Kidney (tissue), 22 donors: ENCODE measurements at places on chromosomes 7 and 10. TPM values are rescaled to one million over a fixed set of nuclear protein-coding genes. Genes with fewer than 3 reads are reported as not detected.
A peak's percentile ranks its signal among the peaks of the same experiment; 100 is the strongest.

Gene MEOX2
- not detected for polyA plus RNA-seq

Gene CPSF4
- polyA plus RNA-seq, result 24.2 TPM

Gene PRLHR
- polyA plus RNA-seq, result not detected

Gene SPDYE16
- not detected for polyA plus RNA-seq

Gene EPO
- polyA plus RNA-seq, result not detected

Gene CYCS
- polyA plus RNA-seq, result 239 TPM

Gene MMP21
- not detected for polyA plus RNA-seq

Gene LIMK1
- polyA plus RNA-seq, result 9.1 TPM

Gene OR2A42
- 0.13 TPM for polyA plus RNA-seq

DNA sequence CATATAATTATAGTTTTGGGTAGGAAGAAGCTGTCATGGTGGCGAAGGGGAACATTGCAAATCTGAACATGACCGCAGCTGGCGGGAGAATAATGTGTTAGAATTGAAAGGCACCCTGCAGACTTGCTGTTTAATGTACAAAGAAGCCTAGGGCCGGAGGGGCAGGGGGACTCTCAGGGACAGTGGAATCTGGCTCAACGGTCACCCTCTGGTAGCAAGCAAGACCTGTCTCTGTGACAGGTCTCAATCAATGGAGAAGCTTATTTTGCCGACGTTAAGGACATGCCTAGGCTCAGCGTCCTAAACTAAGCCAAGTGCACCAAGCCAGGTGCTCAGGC, 177.3 kb downstream of the NSUN6 start:
- no peak overlapping the region for H3K4me3 ChIP-seq
- no peaks in the 10 kb centered on the region for H3K27me3 ChIP-seq
- DNase-seq, result no peak
- H3K4me1 ChIP-seq, result no peaks in the 10 kb centered on the region

GRCh38 chr7:80124526-80125264, 9.9 kb upstream of the GNAI1 start:
- H3K36me3 ChIP-seq, result no peaks in the 10 kb centered on the region
- H3K27me3 ChIP-seq, result no peaks in the 10 kb centered on the region
- DNase-seq, result no peak
- H3K27ac ChIP-seq, result no peak overlapping the region

GRCh38 chr7:92661651-92662050, 71.5 kb upstream of the FAM133B start:
- no peak overlapping the region for H3K27ac ChIP-seq
- H3K4me3 ChIP-seq, result no peak overlapping the region

GRCh38 chr7:41134300-41135255, 568.3 kb downstream of the INHBA start:
- H3K36me3 ChIP-seq, result no peaks in the 10 kb centered on the region
- no peak for DNase-seq
- H3K27me3 ChIP-seq, result no peaks in the 10 kb centered on the region
- H3K4me3 ChIP-seq, result no peak overlapping the region

- no peak for DNase-seq
- H3K4me3 ChIP-seq, result no peak overlapping the region
- no peaks in the 10 kb centered on the region for H3K36me3 ChIP-seq
- H3K27me3 ChIP-seq, result no peaks in the 10 kb centered on the region
- H3K27ac ChIP-seq, result no peak overlapping the region
Measured at GRCh38 chr7:118280319-118281012, 56.0 kb downstream of the ANKRD7 start.

DNA sequence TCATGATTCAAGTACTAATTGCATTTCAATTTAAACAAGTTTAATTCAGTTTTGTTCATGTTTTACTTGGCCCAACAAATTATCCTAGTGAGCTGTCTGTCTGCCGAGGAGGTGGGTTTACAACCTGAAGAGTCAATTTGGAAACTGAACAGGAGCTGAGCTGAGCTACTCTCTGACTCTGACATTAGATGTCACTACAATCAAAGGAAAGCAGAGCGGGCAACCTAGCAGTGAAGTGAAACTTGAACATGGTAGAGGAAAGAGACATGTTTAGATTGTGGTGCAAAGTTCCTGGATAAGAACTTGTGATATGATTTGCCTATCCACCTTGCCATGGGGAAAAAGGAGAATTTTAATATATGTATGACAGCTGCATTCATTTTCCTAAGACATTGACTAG, 9.6 kb upstream of the AGR3 start:
- no peaks in the 10 kb centered on the region for H3K27me3 ChIP-seq
- peak; percentile 65 for DNase-seq
- no peaks in the 10 kb centered on the region for H3K4me1 ChIP-seq
- no peak overlapping the region for H3K4me3 ChIP-seq
- H3K27ac ChIP-seq, result no peak overlapping the region
- H3K36me3 ChIP-seq, result no peaks in the 10 kb centered on the region

DNA sequence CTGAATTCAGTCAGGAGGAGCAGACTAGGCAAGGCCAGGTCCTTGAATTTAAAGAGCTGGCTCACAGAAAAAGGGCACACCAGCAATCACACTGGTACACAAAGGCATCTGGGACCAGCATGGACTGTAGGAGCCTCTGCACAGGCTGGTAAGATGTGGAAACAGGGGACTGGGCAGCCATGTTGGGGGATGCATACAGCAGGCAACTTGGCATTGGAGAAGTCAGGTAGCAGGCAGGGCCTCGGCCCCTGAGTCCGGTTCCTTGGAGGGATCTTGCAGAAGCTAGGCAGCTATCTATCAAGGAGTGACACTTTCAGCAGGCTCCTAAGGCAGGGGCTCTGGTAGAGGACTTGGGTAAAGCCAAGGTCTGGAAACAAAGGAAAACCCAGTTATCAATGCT, 376.3 kb upstream of the BMPER start:
- DNase-seq, result no peak
- H3K27me3 ChIP-seq, result no peaks in the 10 kb centered on the region
- H3K27ac ChIP-seq, result no peak overlapping the region
- no peak overlapping the region for H3K4me3 ChIP-seq
- no peaks in the 10 kb centered on the region for H3K36me3 ChIP-seq

GRCh38 chr10:120689777-120690529, 161.2 kb upstream of the WDR11 start:
- no peak for DNase-seq
- H3K27ac ChIP-seq, result no peak overlapping the region
- no peaks in the 10 kb centered on the region for H3K36me3 ChIP-seq
- no peaks in the 10 kb centered on the region for H3K27me3 ChIP-seq

- H3K36me3 ChIP-seq, result no peaks in the 10 kb centered on the region
- no peak for DNase-seq
- no peak overlapping the region for H3K27ac ChIP-seq
Measured at GRCh38 chr10:132066186-132066585, 440 bp downstream of the JAKMIP3 start.

DNA sequence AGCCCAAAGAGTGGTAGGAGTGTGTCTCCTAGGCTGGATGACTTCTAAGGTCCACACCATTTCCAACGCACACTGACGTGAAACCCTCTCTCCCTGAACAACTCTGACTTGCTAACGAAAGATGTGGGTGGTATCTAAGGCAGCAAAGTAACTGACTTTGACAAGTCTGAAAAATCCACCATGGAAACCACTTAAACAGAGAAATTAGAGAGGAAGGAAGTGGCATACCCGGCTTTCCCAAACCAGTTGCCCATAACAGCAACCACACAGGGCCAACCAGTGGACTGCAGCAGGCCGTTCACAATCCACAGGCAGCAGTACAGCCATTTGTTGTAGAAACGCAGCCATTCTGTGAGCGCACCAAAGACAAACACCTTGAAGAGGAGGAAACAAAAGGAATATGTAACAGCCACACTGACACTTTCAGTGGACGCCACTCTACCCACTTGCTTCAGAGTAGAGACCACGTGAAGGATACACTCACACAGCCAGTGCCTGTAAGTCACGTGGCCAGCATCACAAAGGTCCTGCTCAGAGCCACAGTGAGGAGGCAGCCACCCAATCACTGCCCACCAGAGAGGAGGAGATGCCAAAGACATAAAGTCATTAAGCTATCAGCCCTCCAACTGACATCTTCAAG, 39.8 kb downstream of the SLC37A3 start:
- peaks cover 8% of the 10 kb centered on the region for H3K36me3 ChIP-seq
- DNase-seq, result no peak
- H3K4me1 ChIP-seq, result peaks cover 2% of the 10 kb centered on the region
- H3K27ac ChIP-seq, result peak overlapping the region; percentile 51
- H3K27me3 ChIP-seq, result no peaks in the 10 kb centered on the region
- no peak overlapping the region for H3K4me3 ChIP-seq

GRCh38 chr10:48430402-48430993, 124.0 kb downstream of the MAPK8 start:
- H3K4me3 ChIP-seq, result no peak overlapping the region
- no peaks in the 10 kb centered on the region for H3K4me1 ChIP-seq
- H3K27ac ChIP-seq, result no peak overlapping the region
- H3K27me3 ChIP-seq, result no peaks in the 10 kb centered on the region

GRCh38 chr10:82212753-82213152, 337.8 kb downstream of the NRG3 start:
- H3K27me3 ChIP-seq, result no peaks in the 10 kb centered on the region
- no peaks in the 10 kb centered on the region for H3K4me1 ChIP-seq
- DNase-seq, result no peak
- H3K4me3 ChIP-seq, result no peak overlapping the region
- no peaks in the 10 kb centered on the region for H3K36me3 ChIP-seq

DNA sequence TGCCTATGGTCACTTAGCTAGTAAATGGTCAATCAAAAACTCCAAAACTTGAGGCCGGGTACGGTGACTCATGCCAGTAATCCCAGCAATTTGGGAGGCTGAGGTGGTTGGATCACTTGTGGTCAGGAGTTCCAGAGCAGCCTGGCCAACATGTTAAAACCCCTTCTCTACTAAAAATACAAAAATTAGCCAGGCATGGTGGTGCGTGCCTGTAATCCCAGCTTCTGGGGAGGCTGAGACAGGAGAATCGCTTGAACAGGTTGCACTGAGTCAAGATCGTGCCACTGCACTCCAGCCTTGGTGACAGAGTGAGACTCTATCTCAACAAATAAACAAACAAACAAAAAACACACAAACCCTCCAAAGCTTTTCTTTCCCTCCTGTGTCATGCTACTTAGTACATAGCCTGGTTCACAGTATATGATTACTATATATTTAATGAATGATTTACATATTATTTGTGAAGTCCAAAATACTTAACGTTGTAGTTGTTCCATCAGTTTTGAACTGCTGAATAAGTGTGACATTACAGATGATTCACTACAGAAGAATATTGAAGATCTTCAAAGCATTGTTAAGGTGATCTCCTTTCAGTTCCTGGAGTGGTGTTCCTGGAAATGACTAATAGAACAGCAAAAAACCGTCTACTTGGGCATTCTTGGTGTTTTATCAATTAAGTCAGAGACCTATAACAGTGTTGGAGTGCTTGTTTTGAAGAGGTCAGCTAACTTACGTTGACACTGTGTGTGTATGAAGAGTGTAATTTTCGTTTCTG, 72.9 kb downstream of the ADK start:
- H3K27ac ChIP-seq, result no peak overlapping the region
- H3K36me3 ChIP-seq, result no peaks in the 10 kb centered on the region
- no peak overlapping the region for H3K4me3 ChIP-seq

GRCh38 chr7:137976232-137976631, 25.7 kb downstream of the CREB3L2 start:
- DNase-seq, result no peak
- no peaks in the 10 kb centered on the region for H3K27me3 ChIP-seq
- H3K36me3 ChIP-seq, result no peaks in the 10 kb centered on the region
- peaks cover 9% of the 10 kb centered on the region for H3K4me1 ChIP-seq
- no peak overlapping the region for H3K4me3 ChIP-seq
- peak overlapping the region; percentile 68 for H3K27ac ChIP-seq

DNA sequence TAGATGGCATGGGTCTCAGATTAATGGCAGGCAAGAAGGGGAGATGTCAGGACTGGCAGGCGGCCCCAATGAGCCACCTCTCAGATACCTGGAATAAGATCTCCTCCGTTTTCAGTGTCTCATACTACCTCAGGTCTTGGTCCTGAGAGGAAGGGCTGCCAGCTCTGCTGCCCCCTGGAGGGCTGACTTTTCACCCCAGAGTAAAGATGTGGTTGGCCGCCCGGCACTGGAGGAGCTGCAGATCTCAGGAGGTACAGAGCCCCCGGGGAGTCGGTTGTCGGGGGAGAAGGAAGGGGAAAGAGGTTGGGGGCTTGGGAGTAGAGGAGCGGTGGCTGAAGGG, 642 bp upstream of the COL13A1 start:
- no peak overlapping the region for H3K4me3 ChIP-seq
- H3K27ac ChIP-seq, result no peak overlapping the region
- DNase-seq, result peak; percentile 80
- no peaks in the 10 kb centered on the region for H3K36me3 ChIP-seq
- H3K4me1 ChIP-seq, result no peaks in the 10 kb centered on the region

DNA sequence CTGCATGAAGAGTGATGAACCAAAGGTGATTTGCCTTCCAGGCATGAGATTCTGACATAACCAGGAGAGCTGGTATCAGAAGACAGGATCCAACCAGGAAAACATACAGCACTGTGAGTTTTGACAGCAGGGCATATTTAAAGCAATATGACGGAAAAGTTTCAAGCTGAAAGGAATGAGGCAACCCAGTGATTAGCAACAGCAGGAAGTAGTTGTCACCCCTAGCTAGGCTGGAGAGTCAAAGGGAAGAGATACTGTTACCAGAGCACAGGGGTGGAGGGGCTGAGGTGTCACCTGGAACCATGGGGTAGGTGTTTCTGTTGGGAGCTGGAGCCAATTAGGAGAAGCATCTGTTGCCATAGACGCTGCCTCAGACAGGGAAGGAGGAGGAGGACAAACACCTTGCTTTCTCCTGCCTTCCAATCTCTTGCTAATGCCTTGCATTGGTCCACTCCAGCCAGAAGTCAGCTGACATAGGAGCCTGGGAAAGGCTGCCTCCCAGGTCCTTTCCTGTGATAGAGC, 125.4 kb upstream of the SORCS3 start:
- no peaks in the 10 kb centered on the region for H3K4me1 ChIP-seq
- H3K27ac ChIP-seq, result no peak overlapping the region
- no peak overlapping the region for H3K4me3 ChIP-seq
- no peak for DNase-seq
- no peaks in the 10 kb centered on the region for H3K27me3 ChIP-seq
